ENCODE measurements at places on chromosomes 4 and X.

- no peak for DNase-seq
Measured at GRCh38 chr4:94640151-94640550, 117.6 kb upstream of the BMPR1B start.

DNA sequence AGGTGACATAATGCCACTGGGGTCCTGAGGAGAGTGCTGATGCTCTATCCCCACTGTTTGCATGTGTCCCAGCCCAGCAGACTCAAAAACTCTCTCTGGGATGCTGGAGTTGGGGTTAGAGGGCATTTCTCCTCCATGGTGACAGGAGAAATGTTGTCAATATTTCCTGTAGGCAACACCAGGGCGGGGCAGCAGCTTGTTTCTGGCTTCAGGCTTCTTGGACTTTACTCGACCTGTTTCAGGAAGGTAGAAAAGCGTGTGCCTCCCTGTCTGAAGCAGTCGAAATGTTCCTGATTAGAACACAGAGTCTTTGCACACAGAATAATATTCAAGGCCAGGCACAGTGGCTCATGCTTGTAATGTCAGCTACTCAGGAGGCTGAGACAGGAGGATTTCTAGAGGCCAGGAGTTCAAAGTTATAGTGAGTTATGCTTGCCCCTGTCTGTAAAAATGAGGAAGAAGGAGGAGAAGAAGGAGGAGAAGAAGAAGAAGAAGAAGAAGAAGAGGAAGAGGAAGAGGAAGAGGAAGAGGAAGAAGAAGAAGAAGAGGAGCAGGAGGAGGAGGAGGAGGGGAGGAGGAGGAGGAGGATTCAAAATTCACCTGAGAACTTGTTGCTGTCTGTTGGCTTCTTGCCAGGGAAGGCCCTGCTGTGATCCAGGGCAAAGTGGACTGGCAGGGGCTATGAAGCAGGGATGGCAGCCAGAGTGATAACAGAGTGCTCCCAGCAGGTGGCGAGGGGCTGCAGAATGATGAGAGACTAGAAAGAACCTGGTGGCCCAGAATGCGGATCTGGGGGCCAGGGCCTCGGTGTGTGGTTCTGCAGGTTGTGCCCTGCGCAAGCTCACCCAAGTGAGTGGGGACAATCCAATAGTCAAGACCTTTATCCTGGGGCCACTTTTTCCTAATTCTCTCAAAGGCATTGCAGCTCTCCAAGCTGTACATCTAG, 82.9 kb downstream of the RTL5 start:
- no peak for DNase-seq

GRCh38 chr4:156547891-156548290, 423.7 kb downstream of the PDGFC start:
- peak; percentile 23 for DNase-seq

GRCh38 chr4:172982151-172982590, 186.4 kb upstream of the GALNT7 start:
- peak; percentile 93 for DNase-seq

DNA sequence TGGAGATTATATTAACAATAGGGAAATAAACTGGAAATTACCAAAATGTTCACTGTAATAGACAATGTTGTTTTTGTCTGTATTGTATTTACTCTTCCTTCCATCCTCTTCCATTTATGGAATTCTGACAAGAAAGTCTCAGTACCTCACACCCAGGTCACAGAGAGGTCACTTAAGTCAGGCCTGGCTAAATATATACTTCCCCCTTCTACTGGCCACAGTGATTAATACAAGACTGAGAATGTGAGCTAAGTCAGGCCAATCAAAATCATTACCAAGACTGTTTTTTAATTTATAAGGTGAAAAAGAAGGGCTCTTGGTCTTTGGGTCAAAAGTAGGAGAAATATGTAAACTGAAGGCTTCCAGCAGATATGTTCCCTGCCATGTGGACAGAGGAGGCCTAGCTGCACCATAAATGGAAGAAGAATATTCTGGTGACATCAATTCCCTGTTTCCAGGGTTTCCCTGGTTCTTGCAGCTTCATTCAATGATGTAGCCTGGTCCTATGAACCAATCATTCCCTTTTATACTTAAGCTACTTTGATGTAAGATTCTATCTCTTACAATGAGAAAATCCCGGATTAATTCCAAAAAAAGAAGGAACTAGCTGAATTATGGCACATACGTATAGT, 64.3 kb downstream of the LRBA start:
- peak; percentile 37 for DNase-seq

GRCh38 chr4:123478859-123479345, 82.3 kb downstream of the SPRY1 start:
- peak; percentile 61 for DNase-seq

- no peak for DNase-seq
Measured at GRCh38 chr4:93182722-93183121, 645.8 kb upstream of the ATOH1 start.

GRCh38 chr4:38691251-38692008, 27.4 kb downstream of the KLF3 start:
- DNase-seq = no peak

DNA sequence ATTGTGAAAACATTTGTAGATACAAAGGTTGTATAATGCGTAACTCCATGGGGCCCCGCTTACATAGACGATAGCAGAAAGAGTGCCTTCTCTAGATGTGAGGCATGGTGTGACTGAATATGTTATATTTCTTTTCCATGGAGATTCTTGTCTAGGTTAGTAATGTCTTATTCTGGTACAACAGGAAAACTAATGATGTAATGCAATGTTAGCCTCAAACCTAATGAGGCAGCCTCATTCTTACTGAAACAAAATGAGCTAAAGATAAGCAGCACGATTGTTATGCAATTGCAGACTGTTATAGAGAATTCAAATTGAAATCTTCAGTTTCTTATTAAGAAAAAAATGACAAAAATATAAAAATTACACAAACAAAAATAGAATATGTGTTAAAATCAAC, 171.1 kb upstream of the ANKRD50 start:
- peak; percentile 16 for DNase-seq

GRCh38 chr4:150402871-150403272, 179.1 kb upstream of the MAB21L2 start:
- no peak for DNase-seq

DNA sequence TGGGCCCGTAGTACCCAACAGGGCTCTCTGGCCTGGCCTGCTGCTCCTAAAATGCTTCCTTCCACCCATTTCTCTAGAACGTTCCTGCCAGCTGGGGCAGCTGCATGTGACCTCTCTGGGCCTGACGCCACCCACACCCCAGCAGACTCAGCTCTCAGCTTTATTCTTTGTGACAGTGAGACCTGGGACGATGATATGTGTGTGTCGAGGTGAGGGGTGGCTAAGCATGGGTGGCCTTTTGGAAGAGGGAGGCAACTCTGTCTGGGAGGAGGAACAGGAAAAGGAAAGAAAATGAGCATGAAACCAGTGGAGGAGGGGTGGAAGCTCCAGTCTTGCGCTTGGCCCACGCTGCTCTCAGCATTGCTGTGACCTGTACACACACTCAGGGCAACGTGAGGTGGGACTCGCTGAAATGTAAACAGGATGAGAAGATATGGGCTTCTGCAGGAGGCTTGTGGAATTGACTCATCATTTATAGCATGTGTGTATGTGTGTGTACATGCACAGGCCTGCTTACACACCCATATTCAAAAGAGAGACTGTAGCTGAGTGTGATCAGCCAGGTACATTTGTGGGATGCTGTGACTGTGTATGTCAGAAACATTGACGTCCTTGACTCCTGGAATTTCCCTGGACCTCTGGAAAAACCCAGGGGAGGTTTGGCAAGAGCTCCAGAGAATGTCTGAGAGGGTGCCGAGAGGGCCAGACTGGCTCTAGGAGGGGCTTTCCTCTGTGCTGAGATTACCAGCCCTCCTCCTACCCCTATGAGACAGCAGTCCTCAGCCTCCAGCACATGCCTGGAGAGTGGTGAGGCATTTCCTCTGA, 137.9 kb downstream of the PJA1 start:
- peak; percentile 11 for DNase-seq

DNA sequence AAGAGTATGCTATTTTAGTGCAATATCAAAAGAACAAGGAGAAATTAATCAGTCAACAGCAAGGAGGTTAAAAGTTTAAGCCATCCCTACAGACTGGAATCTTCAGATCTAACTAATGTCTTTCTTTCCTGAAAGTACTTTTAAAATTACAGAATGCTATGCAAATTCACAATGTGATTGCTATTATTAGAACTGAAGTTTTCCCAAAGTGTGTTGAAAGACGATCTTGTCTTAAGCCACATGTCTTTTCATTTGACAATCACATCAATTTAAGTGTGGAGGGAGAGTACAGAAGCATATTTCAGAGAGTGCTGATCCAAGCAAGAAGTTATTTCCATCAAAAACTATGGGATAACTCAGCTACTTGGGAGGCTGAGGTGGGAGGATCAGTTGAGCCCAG, 64.7 kb upstream of the TNIP3 start:
- DNase-seq = no peak

DNA sequence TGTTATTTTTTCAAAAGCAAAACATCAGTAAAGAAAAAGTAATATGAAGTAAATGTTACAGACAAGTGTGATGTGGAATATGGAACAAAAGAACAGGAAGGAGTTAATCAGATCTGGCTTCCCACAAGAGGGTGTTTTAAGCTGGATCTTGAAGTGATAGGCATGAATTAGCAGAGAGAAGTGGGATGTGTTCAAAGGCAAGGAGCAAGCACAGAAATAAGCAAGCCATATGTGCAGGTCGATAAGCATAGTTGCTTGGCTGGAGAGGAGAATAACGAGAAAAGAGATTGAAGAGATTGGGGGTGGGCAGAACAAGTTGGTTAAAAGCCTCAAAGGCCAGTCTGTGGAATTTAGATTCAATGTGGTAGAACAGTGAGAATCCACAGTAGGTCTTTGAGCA, 60.9 kb upstream of the PRPS1 start:
- DNase-seq = no peak

DNA sequence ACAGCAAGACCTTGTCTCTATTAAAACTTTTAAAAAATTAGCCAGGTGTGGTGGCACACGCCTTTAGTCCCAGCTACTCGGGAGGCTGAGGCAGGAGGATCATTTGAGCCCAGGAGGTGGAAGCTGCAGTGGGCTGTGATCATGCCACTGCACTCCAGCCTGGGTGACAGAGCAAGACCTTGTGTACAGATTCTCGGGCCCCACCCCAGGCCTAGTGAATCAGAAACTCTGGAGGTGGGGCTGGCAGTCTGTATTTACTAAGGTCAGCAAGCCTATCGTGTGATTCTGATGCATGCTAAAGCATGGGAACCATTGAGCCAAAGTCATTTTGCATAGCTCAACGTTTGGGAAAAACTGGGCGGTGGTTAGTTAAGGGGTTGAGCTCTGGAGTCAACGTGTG, 3.5 kb downstream of the S100G start:
- DNase-seq = peak; percentile 61

DNA sequence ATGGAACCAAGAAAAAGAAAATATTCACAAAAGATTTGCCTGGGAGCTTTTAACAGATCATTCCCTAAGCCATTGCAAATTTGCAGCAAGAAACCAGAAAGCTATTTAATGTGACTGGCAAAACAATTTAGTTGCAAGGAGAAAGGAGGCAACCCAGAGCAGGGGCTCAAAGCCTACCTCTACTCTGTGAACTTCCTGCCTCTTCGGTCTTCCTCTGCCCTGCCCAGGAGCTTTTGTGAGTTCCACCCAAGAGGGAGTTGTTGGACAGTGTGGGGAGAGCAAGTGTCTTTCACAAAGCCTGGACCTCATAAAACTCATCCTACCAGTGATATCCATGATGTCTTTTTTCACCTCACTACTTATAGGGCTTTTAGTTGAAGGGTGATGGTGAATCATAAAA, 107.4 kb downstream of the AFF1 start:
- DNase-seq = no peak

GRCh38 chr4:181200076-181200475, 1043.1 kb upstream of the TENM3 start:
- DNase-seq = peak; percentile 48

DNA sequence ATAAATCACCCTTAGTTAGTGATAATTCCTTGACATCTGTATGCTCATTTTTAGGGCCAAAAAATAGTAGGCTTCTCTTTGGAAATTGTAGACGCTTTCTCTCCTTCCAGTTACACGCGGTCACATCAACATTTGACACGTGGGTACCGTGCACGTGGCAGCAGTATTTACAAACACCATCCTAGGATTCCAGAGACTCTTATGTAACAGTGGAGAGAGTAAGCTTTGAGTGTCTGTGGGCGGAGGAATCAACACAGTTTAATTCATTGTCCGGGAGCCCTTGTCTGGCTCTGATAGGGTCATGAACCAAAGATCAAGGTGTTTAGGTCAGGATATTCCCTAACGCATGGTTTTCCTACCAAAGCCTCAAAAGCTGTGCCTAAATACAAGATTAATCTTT, 12.2 kb downstream of the TET2 start:
- DNase-seq = no peak

GRCh38 chr4:88382621-88383020, 4.0 kb downstream of the HERC6 start:
- no peak for DNase-seq

DNA sequence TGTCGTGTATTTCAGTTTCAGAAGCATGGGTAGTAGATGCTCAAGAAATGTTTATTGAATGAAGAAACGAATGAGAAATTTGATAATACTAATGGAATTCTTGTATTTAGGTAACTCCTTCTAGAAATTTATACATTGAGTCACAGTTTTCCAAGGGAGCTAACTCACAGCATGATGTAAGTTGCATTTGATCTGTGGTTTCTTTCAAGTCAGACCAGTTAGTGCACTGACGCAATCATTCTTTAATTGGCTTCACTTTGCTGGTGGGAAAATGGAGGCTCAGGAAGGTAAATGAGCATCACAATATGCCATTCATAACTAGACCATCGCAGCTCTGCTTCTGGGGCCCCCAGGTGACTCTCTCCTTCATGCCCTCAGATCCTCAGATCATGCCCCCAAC, 17.3 kb upstream of the CWH43 start:
- DNase-seq = peak; percentile 41

DNA sequence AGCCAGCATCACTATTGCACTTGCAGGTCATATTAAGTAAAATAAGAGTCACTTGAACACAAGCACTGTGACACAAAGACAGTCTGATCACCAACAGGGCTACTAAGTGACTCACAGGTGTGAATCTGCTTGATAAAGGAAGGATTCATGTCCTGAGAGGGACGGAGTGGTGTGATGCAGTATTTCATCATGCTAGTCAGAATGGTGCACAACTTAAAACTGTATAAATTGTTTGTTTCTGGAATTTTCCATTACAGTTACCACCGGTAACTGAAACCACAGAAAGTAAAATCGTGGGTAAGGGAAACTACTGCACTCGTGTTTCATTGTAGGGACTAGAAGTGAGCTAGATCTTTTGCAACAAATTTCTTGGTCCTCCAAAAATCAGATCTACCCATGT, 109.7 kb downstream of the ELOVL6 start:
- DNase-seq = peak; percentile 22

DNA sequence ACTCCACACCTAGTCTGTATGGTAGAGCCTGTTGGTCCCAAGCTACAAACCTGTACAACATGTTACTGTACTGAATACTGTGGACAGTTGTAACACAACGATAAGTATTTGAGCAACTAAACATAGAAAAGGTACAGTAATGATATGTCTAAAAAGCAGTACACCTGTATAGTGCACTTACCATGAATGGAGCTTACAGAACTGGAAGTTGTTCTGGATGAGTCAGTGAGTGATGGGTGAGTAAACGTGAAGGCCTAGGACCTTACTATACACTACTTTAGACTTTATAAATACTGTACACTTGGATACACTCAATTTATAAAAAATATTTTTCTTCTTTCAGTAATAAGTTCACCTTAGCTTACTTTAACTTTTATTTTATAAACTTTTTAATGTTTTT, 104.0 kb downstream of the TMA16 start:
- no peak for DNase-seq

GRCh38 chr4:99857307-99857706, 36.9 kb downstream of the LAMTOR3 start:
- DNase-seq = no peak

- peak; percentile 2 for DNase-seq
Measured at GRCh38 chr4:75289914-75290582, 224.2 kb downstream of the RCHY1 start.

Data from fibroblast of skin of back (primary cell).